ENCODE measurements at places on chromosomes 16 and 17.

DNA sequence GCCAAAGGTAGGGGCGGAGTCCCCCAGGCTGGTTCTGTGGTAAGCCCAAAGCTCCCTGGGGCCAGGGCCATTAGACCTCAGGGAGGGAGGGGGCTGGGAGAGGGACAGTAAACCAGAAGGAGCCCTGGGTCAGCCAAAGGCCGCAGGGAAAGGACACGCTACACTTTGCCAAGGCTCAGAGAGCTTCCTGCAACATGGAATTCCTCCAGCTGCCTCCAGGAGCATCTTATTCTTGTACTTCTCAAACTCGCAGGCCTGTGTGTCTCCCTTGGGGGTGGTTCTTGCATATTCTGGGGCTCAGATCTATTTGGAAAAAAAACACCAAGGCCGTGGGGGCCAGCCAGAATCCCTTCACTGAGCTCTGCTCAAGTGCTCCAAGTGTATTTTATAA is 25.1 kb downstream of the AKAP1 start:
- no peak for DNase-seq

DNA sequence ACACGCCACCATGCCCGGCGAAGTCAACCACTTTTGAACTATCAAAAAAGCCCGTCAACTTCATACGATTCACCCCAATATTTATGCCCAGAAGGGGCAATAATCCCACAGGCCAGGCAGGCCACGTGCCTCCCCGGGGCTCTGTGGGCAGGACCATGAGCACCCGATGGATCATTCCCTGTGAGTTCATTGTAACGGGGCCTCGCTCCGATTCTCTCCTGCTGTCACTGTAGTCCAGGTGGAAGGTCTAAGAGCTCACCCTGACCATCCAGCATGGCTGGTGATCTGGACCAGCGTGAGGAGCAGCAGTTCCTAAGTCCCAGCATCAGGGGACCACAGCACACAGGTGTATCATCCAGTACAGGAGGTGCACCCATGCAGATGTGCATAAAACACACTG is 77.5 kb upstream of the DOC2B start:
- DNase-seq = no peak

DNA sequence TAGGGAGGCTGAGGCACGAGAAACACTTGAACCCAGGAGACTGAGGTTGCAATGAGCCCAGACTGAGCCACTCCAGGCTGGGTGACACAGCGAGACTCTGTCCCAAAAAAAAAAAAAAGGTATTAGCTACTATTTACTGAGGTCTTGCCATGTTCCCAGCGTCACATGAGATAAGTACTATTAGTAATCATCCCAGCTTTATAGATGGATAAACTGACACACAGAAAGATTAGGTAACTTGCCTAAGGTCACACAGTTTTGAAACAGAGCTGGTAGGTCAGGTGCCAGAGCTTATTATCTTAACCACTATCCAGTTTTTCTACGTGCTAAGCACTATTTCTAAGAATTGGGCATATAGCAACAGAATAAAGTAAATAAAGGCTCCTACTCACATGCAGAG is 51.6 kb downstream of the TEX14 start:
- DNase-seq = no peak

DNA sequence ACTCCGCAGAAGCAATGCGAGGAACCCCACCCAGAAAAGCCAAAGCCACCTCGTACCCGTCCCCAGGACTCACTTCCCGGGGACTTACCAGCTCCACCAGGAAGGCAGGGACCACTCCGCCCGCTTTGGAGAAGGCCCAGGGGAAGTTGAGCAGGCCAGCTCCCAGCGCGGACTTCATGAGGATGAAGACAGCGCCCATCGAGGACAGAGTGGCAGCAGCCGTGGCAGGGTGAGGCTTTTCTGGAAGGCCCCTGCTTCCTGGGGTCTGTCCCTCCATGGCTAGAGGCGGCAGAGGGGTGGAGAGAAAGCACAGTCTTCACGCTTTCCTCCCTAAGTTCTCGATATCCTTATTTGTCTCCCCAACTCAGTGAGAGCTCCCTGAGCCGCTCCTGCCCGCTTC is 714 bp downstream of the SLC38A8 start:
- DNase-seq = no peak

GRCh38 chr17:55816532-55817396 is 65.9 kb downstream of the PCTP start:
- DNase-seq = no peak

GRCh38 chr17:64707050-64707591 is 45.0 kb upstream of the SMURF2 start:
- peak; percentile 100 for DNase-seq
